ENCODE measurements at places on chromosomes 6 and 20.

DNA sequence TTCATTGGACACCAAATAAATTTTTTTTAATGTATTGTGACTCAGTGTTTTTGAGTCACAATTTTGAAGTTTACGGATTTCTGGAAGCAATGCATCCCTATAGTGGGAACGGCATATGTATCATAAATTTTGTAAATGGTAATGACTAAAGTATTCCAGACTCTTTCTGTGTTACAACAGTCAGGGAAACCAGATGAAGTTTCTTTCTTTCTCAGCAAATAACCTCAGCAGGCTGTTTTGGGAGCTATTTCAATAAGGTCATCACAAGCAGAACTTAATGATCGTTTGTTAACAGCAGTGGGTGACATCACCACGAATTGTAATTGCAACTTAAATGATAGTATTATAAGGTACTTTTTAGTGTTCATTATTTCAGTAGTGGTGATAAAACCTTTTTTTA is 52.0 kb downstream of the HIVEP1 start:
- no peak for DNase-seq

DNA sequence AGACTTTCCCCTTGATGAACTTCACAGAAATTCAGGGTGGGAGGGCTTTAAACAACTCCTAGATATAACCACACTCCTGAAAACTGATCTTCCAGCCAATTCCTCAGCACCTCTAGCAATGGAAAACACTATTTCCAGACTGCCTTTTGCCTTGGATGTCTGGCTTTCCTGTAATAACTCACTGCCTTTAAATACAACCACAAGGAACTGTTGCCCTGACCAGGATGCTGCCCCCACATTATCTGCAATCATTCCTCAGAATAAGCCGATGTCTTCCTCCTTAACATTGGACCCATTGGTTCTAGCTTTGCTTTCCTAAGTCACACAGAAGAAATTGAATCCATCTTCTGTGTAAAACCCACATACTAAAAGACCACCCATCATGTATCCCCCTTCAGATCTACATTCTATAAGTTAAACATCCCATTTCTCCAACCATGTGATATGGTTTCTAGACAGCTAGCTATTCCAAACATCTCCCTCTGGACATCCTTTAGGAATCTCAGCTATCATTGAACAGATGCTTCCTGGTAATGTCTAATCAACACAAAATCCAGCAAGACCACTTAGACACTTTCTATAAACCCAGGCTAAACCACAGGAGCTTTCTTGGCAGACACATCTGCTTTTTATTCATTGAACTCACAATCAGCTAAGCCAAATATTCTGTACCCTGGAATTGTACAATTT is 95.9 kb upstream of the KCNQ5 start:
- DNase-seq, result no peak

GRCh38 chr20:40686434-40686882 is 2.6 kb downstream of the MAFB start:
- no peak for DNase-seq

DNA sequence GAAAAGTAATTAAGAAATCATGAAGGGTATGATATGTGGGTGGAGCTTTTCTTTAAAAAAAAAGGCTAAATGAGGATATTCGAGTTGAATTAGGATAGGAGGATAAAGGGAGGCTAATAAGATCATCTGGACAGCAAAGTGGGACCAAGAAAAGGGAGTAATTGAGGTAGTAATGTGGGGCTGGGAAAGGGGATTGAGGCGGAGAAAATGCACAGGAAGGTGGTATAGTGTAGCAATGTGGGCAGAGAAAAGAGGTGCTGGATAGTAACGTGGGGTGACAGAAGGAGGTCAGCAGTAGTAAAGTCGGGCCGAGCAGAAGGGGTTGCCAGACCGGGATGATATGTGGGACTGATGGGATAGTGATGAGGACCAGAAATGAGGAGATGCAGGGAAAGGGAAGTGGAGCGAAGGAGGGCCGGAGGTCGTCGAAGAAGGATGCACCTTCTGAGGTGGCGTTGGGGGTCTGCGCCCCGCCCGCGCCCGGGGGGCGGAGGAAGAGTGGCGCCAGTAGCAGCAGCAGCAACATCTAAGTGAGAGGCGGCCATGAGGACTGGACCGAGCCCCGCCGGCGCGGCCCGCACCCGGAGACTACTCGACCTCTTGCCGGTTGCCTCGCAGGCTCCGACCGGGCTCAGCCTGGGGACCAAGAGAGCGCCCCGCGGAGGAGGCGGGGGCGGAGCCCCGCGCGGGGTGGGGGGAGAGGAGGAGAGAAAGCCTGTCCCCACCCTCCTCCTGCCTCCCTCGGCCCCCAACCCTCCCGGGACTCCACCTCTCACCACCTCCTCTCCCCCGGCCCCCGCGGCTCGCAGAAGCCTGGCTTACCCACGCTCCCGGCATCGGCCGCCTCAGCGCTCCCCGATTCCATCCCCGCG is 887 bp downstream of the GABBR1 start:
- DNase-seq, result peak; percentile 76

GRCh38 chr6:5007531-5007930 is 3.7 kb upstream of the RPP40 start:
- DNase-seq, result no peak

DNA sequence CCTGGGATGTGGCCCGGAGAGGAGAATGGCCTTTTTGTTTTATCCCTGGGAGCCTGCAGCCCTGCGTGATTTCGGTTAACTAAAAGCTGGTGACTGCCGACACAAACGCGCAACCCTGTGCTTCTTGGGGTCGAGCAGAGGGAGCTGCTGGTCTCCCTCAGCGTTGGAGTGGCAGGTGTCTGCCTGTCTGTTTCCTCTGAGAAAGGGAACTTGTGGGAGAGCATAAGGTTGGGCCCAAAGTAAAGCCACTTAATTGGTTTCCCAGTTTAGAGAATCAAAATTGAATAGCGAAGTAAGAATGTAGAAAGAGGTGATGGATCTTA is 500 bp downstream of the LTV1 start:
- no peak for DNase-seq

DNA sequence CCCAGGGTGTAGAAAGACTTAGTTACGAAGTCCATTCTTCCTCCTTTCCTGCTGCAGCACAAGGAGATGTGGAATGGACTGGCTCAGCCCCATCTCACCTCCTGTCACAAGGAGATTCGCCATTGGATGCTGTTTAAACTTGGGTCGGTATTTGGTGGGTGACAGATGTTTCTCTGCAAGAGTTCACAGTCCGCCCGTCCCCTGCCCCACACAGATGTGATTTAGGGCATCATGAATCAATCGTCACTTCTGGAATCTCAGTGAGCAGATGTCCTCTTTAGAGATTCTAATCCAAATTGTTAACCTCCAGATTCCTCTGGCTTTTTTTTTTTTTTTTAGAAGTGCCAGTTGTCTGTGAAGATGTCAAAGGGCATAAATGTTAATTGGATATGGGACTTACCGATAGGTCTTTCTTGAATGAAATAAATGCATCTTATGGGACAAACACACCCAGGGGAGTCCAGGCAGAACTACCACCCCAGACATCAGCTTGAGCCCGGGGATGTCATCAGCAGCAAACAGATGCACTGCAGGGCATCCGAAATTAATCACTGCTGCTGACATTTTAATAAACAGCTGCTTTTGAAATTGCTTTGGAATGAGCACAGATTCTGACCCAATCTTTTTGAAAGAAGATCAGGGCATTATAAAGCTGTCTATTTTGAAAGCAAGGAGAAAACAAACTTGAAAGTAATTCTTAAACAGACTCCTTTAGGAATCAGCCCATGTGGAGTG is 117.6 kb upstream of the CDH4 start:
- no peak for DNase-seq

- no peak for DNase-seq
Observed at GRCh38 chr6:98525860-98526259, 308.5 kb upstream of the POU3F2 start.

- DNase-seq, result no peak
Observed at GRCh38 chr20:48824830-48825565, 2.8 kb downstream of the PREX1 start.

DNA sequence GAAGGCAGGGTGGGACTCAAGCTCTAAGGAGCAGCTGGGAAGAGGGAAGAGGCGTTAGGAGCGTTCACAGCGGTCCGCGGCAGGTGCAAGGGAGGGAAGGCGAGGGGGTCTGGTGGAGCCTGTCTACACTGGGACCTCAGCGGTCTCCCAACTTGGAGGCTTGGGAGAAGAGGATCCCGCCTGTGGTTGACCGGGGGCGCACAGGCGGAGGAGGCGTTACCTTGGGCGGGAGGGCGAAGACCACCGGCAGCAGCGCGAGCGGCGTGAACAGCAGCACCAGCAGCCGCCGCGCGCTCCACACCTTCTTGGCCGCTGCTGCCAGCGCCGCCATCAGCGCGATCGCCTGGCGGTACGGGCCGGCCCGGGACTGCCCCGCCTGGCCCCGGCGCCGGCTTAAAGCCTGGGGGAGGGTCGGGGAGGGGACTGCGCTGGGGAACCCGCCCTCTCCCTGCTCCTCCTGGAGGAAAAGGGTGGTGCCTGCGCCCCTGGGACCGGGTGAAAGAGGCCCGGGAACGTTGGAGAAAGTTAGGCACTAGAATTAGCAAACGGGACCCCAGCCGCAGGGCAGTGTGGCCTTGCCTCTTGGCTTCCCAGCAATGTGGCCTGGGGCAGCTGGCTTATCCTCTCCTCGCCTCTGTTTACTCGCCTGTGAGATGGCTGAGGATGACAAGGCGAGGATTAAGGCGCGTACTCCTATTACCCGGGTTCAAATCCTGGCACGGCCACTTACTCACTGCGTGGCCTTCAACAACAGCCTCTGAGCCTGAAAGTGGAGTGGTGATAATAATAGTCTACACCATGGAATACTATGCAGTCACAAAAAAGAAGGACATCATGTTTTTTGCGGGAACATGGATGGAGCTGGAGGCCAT is at the start of gene SLC13A3:
SLC13A3 (minus strand) TSS at position 369 of the 872 bp plus-strand sequence; CDS start at position 331, 38 bp downstream.
- DNase-seq, result no peak
